ENCODE measurements at places on chromosomes 2 and 18. TPM values are rescaled to one million over a fixed set of nuclear protein-coding genes. Genes with fewer than 3 reads are reported as not detected.

DNA sequence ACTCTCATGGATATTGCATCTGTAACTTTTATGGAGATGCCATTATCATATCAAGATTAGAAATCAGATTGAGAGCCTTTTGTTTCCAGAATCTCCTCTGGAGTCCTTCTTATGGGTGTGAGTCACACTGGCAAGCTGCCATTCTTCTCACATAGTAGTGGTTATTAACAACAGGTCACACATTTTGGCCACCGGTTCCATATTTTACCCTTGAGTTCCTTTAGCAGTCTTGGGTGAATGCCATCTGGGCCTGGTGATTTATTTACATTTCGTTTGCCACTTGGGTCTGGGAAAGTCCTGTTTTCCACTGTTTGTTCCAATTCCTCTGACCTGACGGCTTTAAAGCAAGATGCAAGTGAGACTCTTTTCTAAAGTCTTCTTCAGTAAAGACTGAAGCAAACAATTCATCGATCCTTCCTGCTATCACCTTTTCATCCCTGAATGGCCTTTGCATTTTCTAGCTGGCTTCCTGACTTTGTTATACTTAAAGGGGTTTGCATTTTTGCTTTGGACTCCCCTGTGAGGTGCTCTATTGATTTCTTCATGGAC, 80.5 kb upstream of the CAVIN2 start:
- H3K27ac ChIP-seq: no peak overlapping the region
- H3K4me3 ChIP-seq: no peak overlapping the region
- DNase-seq: peak; percentile 56
- no peaks in the 10 kb centered on the region for H3K27me3 ChIP-seq
- no peaks in the 10 kb centered on the region for H3K36me3 ChIP-seq

DNA sequence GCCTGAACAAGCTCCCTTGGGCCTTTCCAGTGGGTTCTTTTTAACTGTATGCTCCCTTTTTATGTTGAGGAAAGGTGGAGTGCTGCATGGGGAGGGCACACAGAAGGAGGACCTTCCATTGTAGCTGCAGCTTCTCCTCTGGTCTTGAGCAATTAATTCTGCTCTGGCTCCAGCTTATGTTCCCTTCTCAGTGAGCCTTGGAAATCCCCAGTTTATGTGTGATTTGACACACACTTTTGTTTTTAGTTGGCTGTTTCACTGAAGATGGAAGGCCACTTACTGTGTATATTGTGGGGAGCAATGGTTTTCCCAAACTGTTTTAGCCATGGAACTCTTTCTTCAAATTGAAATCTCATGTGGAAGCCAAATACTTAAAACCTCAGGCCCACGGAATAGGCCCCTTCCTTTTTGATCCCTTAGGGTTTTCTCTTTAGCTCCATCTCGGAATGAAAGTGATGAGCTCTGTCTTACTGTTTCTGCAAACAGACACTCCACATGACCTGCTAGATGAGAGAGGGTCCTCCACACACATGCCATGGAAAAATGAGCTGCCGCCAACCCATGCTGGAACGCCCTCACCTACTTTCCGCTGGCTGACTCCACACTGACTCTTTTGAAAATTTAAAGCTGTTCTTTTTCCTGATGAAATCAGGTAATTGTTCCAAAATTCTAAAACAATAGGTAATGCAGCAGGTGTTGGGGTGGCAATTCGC, 280.9 kb upstream of the SIX2 start:
- no peaks in the 10 kb centered on the region for H3K4me1 ChIP-seq
- no peaks in the 10 kb centered on the region for H3K36me3 ChIP-seq
- no peak for DNase-seq
- no peaks in the 10 kb centered on the region for H3K27me3 ChIP-seq

- no peak for DNase-seq
- H3K4me3 ChIP-seq: no peak overlapping the region
- H3K4me1 ChIP-seq: no peaks in the 10 kb centered on the region
- H3K27ac ChIP-seq: no peak overlapping the region
- H3K36me3 ChIP-seq: no peaks in the 10 kb centered on the region
Measured at GRCh38 chr2:128635361-128635900, 316.8 kb upstream of the HS6ST1 start.

DNA sequence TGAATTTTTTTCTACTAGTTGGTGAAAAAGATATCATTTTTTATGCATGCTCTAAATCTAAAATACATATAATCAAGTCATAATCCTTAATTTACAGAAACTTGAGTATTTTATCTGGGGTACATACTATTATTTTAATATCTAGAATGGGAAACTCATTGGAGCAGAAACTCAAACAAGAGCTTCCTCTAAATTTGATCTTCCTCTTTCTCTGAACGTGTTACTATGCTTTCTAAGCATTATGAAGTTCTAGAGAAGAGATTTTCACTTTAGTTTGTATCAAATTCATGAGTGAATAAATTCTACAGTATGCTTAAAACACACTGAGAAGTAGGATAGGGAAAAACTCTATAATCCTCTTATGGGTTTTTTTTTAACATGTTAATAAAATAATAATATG, 20.6 kb upstream of the SLC38A11 start:
- H3K27ac ChIP-seq: no peak overlapping the region
- no peak for DNase-seq
- H3K27me3 ChIP-seq: no peaks in the 10 kb centered on the region
- H3K4me3 ChIP-seq: no peak overlapping the region
- no peaks in the 10 kb centered on the region for H3K4me1 ChIP-seq

DNA sequence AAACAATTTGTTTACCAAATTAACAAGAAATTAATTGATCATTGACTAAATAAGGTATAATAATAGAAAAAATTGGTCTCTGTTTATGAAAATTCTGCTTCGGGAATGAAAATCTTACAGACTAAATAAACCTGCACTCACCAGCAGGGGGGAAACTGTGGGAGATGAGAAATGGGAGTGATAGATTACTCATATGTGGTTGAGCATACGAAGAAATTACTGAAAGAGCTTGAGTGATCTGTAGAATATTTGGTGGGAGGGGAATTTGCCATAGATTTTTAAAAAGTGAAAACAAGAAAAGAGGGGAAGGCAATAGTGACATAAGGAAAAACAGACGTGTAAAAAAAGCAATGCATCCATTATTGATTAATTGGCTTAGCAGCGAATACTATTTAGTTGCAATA, 2.2 kb downstream of the HMSD start:
- H3K27me3 ChIP-seq: peaks cover 18% of the 10 kb centered on the region
- H3K27ac ChIP-seq: no peak overlapping the region
- DNase-seq: no peak
- H3K4me1 ChIP-seq: no peaks in the 10 kb centered on the region
- no peaks in the 10 kb centered on the region for H3K36me3 ChIP-seq
- no peak overlapping the region for H3K4me3 ChIP-seq

- H3K27ac ChIP-seq: no peak overlapping the region
- H3K36me3 ChIP-seq: no peaks in the 10 kb centered on the region
- DNase-seq: no peak
- H3K27me3 ChIP-seq: no peaks in the 10 kb centered on the region
Measured at GRCh38 chr2:213087040-213087439, 64.4 kb downstream of the IKZF2 start.

DNA sequence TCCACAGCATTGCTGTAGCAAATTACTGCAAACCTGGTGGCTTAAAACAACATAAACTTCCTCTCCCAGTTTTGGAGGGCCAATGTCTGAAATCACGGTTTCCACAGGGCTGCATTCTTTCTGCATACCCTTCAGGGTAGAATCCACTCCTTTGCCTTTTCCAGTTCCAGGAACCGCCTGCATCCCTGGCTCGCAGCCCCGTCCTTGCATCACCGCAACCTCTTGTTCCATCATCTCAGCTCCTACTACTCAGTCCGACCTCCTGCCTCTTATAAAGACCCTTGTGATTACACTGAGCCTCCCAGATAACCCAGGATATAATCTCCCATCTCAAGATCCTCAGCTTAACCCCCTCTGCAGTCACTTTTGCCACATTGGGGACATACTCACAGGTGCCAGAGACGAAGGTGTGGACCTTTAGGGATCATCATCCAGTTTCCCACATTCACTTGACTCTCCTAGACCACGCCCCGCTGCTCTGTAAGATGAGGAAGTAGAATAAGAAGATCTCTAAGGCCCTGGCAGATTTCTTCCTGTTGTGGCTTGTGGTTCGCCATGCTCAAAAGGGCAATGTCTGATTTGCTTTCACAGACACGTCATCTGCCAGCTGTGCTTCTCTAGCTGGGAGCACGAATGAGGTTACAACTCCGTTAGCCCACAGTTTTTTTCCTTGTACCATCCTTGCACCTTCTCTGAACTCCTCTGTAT, 103.6 kb upstream of the AGAP1 start:
- no peak overlapping the region for H3K4me3 ChIP-seq
- no peaks in the 10 kb centered on the region for H3K36me3 ChIP-seq
- no peaks in the 10 kb centered on the region for H3K27me3 ChIP-seq
- DNase-seq: peak; percentile 46

GRCh38 chr18:42025974-42026625, 71.1 kb downstream of the PIK3C3 start:
- no peaks in the 10 kb centered on the region for H3K27me3 ChIP-seq
- no peak overlapping the region for H3K4me3 ChIP-seq
- DNase-seq: no peak
- H3K27ac ChIP-seq: no peak overlapping the region

GRCh38 chr2:54497763-54498680, 41.9 kb downstream of the SPTBN1 start:
- peaks cover 19% of the 10 kb centered on the region for H3K4me1 ChIP-seq
- DNase-seq: no peak
- no peaks in the 10 kb centered on the region for H3K27me3 ChIP-seq
- H3K27ac ChIP-seq: no peak overlapping the region

- no peak for DNase-seq
- H3K27me3 ChIP-seq: no peaks in the 10 kb centered on the region
- no peak overlapping the region for H3K27ac ChIP-seq
- H3K4me1 ChIP-seq: no peaks in the 10 kb centered on the region
- H3K36me3 ChIP-seq: no peaks in the 10 kb centered on the region
Measured at GRCh38 chr18:79744625-79745024, 53.1 kb upstream of the KCNG2 start.

DNA sequence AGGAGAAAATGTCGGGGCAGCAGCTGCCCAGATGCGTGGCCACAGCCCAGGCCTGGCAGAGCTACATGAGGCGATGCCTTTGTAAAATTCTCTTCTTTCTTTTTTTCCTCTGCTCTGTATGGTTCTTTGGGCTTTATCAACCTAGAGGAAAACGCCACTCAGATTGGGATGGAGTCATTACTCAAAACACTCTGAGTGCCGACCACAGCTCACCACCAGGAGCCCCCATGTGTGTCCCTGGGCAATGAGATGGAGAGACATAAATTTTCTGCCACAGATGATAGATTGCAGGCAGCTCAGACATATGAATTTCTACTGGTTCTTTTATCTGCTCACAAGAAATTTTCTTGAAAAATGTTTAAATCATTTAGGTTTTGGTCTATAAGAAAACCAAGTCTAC, 56.0 kb downstream of the PARD6G start:
- H3K36me3 ChIP-seq: no peaks in the 10 kb centered on the region
- H3K27ac ChIP-seq: no peak overlapping the region
- H3K4me3 ChIP-seq: no peak overlapping the region
- no peaks in the 10 kb centered on the region for H3K27me3 ChIP-seq
- DNase-seq: no peak

GRCh38 chr2:240988146-240988545, 10.3 kb upstream of the SNED1 start:
- H3K36me3 ChIP-seq: no peaks in the 10 kb centered on the region
- H3K27me3 ChIP-seq: peaks cover 7% of the 10 kb centered on the region
- no peak overlapping the region for H3K27ac ChIP-seq
- H3K4me3 ChIP-seq: no peak overlapping the region
- peaks cover 41% of the 10 kb centered on the region for H3K4me1 ChIP-seq
- peak; percentile 7 for DNase-seq

GRCh38 chr2:63983986-63984605, 35.1 kb downstream of the VPS54 start:
- no peak for DNase-seq
- H3K36me3 ChIP-seq: peaks cover 17% of the 10 kb centered on the region
- no peak overlapping the region for H3K27ac ChIP-seq
- peaks cover 15% of the 10 kb centered on the region for H3K4me1 ChIP-seq
- no peaks in the 10 kb centered on the region for H3K27me3 ChIP-seq

- H3K4me3 ChIP-seq: no peak overlapping the region
- DNase-seq: no peak
- H3K27ac ChIP-seq: no peak overlapping the region
- H3K36me3 ChIP-seq: no peaks in the 10 kb centered on the region
- H3K4me1 ChIP-seq: no peaks in the 10 kb centered on the region
- H3K27me3 ChIP-seq: no peaks in the 10 kb centered on the region
Measured at GRCh38 chr2:35339211-35339610, 1016.4 kb upstream of the CRIM1 start.

GRCh38 chr2:26575836-26576564, 65.2 kb downstream of the CIB4 start:
- no peaks in the 10 kb centered on the region for H3K27me3 ChIP-seq
- no peaks in the 10 kb centered on the region for H3K4me1 ChIP-seq
- H3K4me3 ChIP-seq: no peak overlapping the region
- no peak overlapping the region for H3K27ac ChIP-seq
- no peak for DNase-seq
- no peaks in the 10 kb centered on the region for H3K36me3 ChIP-seq

DNA sequence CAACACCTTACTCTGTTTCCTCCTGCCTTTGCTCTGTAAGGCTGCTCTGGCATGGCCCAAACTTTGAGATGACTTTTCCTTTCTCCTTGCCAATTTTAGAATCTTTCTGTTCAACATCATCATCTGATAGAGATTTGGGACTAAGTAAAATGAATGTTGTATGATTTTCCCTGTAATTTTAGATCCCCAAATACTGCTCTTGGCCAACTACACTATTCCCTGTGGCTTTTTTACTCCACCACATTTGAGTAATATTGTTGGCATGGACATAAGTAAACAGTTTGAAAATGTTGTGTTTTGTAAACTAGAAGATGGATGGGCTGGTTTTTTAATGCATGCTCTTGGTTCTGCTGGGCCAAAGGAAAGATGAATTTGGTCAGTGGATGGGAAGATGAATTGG, 12.1 kb downstream of the LTBP1 start:
- no peaks in the 10 kb centered on the region for H3K4me1 ChIP-seq
- no peaks in the 10 kb centered on the region for H3K27me3 ChIP-seq
- H3K36me3 ChIP-seq: no peaks in the 10 kb centered on the region

The RAD51AP2 gene
- total RNA-seq: 0.40 TPM

The ABCG5 gene
- total RNA-seq: not detected

The FBXO48 gene
- total RNA-seq: 1.9 TPM

The FAM237A gene
- not detected for total RNA-seq

The CAMKMT gene
- total RNA-seq: 4.5 TPM

The SCN3A gene
- total RNA-seq: 2.5 TPM

The FEV gene
- total RNA-seq: not detected

The GRB14 gene
- total RNA-seq: not detected
